ENCODE measurements at places on chromosomes 1 and 21.

- no peak for DNase-seq
Measured at GRCh38 chr1:117615474-117615873, 9.6 kb downstream of the TENT5C start.

DNA sequence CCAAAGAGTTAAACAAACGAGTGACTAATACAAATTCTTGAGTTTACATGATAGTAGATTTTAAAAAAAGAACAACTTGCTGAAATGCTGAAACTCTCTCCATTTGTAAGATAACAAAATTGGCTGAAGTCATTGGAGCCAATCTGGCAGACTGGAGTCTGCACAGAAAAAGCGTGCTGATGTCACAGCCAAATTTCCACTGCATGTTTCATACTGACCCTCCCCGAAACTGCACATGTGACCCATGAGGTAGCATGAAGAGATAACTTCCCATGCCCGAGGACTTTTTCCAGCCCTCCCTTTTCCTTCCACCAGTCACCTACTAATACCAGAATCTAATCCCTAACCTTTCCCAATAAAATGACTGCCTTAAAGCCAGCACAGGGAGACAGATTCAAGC is 1.2 kb upstream of the LELP1 start:
- no peak for DNase-seq

GRCh38 chr21:42265231-42265812 is 46.4 kb downstream of the ABCG1 start:
- DNase-seq = no peak

- DNase-seq = no peak
Measured at GRCh38 chr1:7042322-7043190, 257.3 kb downstream of the CAMTA1 start.

DNA sequence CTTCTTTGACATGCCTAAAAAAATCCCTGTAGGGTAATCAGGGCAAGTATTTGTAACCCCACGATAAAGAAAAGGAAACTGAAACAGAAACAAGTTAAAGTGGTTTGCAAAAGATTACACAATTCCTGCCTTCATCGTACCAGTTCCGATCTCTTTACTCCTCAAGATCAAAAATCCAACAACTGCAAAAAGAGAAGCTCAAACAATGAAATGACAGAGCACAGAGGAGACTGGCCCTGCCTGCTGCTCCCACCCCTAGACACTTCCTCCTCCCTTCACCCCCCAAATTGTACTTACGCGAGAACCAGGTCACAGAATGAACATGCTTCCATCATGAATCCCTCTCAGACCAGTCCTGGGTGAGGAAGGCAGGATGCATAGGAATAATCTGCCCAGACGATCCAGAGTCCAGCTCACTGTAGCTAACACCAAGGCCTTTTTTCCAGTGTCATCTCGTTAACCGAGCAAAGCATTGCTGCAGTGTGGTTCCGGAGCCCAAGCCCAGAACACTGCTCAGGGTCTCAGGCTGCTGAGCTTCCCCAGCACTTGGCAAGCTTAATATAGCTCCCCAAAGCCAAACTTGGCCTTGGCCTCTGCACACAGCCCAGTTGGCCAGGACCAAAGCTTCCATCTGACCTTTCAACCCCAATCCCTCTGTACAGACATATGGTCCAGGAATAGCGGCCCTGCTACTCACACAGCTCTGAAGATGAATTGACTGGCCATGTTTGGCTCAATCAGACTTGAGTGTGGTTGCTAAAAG is 20.3 kb downstream of the RXRG start:
- no peak for DNase-seq

DNA sequence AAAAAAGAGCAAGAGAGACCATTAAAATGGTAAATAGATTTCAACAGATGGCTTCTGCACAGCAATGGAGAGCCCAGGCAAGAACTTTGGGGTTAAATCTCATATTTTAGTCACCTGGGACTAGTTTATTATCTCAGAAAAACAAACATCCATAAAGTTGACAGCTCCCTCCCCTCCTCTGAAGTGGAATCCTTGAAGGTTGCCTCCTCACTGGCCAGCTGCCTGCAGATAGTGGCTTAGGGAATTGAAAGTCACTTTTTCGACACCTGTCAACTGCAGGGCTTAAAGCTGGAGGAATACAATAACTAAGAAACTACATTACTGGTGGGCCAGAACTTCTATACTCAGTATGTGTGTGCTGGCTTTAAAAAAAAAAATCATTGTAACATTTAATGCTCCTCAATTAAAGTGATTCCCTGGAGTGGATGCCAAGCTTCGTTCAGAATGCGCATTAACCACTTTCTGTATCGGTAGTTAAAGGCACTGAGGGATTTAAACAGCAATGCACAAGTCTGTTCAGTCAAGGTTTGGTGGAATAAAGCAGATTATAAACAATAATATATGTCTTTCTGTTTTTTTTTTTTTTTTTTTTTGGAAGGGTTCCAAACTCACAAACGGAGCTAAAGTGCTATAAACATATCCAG is 52.5 kb downstream of the LHX4 start:
- DNase-seq = no peak

DNA sequence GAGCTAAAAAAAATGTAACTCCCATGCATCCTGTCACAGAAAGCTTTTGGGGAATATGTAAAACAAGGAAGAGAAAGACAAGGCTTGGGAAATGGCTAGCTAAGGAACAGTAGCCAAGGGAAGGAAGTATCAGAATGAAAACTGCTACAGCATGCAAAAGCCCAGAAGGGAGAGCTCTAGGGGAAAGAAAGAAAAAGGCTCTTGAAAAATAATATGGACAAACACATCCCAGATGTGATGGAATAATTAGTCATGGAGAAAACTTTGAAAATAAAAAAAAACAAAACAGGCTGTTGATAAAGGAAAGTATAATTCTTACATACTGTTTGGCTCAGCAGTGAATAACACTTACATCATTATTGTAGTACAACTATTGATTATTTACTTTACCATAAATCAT is 47.9 kb upstream of the VCAM1 start:
- DNase-seq = no peak

- DNase-seq = no peak
Measured at GRCh38 chr1:156712626-156713025, 7.2 kb upstream of the CRABP2 start.

DNA sequence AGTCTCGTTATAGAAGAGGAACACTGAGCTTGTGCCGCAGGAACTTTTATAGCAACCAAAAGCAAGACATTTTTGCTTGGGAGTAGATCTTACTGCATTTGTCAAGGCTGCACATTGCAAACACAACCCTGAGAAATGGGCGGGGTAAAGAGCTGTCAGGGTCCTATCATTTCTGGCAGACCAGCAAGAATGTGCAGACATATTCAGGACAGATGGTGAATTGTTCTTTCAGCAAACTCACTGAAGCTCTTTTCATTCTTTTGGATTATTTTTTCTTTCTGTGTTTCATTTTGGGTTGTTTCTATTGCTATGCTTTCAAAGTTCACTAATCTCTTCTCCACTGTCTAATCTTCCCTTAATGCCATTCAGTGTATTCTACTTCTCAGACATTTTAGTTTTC is 5.1 kb upstream of the ACTN2 start:
- DNase-seq = no peak

DNA sequence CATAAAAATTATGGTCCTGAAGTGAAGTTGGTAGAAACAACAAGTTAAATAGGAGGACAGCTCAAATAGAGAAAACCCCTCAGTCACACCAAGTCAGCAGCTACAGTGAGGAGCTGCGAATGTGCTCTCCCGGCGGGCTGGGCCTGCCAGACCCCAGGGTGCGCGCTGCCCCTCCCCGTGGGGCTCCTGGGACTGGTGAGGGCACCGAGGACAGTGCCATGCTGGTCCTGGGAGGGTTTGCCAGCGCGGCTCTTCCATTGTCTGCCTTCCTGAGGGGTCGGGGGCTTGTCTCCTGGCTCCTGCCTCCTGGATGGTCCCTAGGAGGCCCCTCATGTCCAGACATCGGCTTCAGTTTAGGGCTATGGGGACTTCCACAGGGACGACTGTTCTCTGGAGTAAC is 121.8 kb downstream of the PCBP3 start:
- DNase-seq = no peak

- no peak for DNase-seq
Measured at GRCh38 chr1:245131026-245131393, 23.8 kb upstream of the KIF26B start.

DNA sequence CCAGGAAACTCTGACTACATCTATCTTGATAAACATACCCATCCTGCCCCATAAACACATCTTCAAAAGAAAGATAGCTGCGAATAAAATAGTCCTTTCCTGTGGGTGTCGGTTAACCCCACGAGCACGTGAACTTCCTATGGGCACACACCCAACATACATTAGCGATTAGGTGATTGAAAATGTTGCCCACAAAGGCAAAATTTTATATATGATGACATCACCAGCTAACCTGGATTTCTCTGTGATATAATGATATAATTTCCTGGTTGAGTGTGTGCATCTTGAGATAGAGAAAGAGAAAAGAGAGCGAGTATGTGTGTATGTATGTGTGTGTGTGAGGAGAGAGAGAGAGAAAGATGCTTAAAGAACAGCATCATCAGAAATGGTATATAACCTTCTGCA is 296.1 kb downstream of the PTPRC start:
- DNase-seq = no peak

GRCh38 chr1:203778146-203778545 is 13.2 kb downstream of the LAX1 start:
- DNase-seq = no peak

DNA sequence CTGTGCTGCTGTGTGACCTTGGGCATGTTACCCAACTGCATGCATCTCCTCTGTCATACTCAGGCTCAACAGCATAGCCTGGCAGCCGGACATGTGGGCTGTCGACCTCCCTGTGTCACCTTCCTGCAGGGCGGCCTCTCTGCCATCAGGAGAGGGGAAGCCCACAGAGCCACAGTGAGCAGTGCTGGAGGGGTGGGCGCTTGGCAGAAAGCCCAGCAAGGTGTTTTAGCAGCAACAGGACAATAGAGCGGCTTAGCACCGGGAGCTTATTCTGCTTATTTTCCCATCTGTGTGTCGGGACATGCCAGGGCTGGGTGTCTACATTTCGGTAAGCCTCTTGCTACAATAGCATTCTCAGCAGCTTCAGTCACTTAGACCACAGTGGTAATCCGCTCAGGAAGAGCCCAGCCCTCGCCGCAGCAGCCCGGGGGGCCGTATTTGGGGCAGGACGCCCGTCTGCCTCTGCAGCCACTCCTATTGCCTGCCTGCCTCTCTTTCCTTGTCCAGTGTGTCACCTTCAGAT is 22.8 kb upstream of the CDK18 start:
- no peak for DNase-seq

GRCh38 chr1:69585666-69586065 is 17.9 kb downstream of the LRRC7 start:
- no peak for DNase-seq

- no peak for DNase-seq
Measured at GRCh38 chr1:238129677-238130076, 239.0 kb upstream of the ZP4 start.
